ENCODE measurements at places on chromosomes 11 and 22.

DNA sequence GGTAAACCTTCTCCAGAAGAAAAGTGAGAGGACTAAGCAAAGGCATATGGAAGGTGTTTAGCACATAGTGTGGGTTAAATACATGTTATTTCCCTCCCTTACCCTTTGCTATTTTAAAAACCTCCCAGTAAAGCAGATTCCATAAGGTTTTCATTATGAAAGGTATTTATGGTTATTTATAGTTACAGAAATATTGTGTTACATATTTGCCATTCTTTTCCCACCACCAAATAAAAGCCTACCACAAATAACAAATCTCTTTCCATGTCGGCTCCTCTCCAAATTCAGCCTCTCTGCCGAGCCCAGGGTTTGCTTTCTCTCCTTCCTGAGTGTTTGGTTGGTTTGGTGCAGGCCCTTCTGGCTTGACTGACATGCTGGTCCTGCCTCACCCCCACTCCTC is 64.4 kb downstream of the INSC start:
- no peak for DNase-seq

- no peak for DNase-seq
Measured at GRCh38 chr11:129285402-129285786, 90.3 kb upstream of the BARX2 start.

DNA sequence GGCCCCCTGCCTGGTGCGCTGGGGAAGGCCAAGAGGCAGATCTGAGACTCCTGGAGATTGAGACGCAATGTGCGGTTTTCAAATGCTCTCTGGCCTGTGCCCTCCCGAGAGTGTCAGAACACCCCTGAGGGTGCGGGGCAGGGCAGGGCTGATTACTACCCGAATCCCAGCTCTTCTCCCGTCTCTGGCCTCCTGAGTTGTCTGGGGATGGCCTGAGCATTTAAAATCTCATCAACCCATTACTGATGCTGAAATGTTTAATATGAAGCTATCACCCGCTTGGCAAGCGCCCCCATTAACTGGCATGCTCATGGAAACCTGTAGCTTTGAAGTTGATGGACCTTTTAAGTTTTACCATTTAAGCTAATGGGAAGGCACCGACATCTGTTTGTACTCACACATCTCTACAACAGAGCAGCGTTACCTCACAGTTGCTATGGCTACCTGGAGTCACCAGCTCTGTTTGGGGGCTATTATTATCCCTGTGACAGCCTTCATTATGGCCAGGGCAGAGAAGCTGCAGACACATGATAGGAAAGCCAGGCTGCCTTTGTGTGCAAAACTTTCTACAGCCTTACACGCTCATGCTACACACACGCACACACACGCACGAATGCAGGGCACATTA is 3.6 kb upstream of the MB start:
- no peak for DNase-seq

GRCh38 chr22:19674929-19675253 is 39.4 kb upstream of the SEPTIN5 start:
- no peak for DNase-seq

- no peak for DNase-seq
Measured at GRCh38 chr11:83041126-83041525, 30.6 kb downstream of the RAB30 start.

DNA sequence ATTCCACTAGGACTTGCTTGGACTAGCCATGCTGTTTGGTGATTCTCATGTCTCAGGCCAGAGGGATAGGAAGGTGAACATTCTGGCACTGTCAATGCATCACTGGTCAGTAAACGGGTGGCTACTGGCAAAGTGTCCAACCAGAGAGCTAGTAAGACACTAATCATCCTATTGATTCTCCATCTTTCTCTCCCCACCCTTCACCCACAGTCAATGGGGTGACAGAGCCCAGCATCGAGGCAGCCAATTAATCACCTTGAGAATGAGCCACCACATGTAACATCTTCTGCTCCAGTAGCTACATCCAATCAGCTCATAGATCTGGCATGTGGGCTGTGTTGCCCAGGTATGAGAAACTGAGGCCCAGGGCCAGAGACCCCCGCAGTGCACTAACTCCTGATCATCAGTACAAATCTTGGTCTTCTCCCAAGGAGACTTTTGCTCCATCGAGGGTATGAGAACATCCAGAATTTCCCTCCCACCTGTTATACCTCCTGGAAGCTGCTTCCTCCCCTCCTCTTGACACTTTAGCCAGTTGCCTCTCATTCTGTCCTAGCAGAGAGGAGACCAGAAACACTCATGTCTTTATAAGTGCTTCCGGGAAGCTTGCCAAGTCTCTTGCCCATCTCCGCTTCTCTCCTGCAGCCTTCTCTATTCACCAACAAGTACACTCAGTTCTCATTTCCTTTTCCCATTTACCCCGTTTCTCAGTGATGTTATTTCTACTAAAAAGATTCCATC is 17.0 kb downstream of the HTR3A start:
- no peak for DNase-seq

DNA sequence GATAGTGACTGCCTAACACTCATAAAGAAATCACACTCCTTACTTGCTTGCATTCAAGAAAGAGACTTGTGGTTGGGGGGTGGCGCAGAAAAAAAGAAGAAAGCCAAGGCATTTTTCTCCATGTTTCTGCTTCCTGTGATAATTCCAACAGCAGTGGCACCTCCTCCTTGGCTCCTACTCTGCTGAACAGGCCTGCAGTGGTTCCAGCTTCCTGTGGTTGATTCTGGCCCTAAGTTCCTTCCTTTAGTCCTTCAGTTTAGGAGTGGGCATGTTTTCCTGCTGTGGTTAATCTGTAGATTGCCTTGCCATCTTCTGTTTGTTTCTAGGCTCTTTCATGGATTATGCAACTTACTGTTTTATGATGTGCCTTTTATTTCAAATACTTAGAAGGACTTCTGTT is 940.4 kb downstream of the DLG2 start:
- DNase-seq: no peak

GRCh38 chr22:19667872-19668740 is 46.2 kb upstream of the SEPTIN5 start:
- DNase-seq: no peak

DNA sequence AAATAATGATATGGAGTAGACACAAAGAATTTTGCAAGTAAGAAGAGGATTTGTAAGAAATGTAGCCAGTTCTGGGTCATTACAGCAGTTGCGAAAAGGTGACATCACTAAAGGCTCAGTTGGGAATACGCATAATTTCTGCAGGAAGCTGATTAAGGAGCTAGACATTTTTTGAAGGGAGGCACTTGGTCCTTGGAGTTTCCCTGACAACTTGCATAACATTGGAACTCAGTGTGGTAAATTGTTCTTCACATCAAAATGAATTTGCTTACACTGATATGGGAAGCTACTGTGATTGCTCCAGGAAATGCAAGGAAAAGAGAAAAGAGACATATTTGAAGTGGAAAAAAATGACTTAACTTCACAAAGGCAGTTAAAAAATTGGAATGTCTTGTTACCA is 626.1 kb downstream of the NELL1 start:
- DNase-seq: no peak

GRCh38 chr11:117179048-117179999 is 781 bp downstream of the SIDT2 start:
- no peak for DNase-seq

DNA sequence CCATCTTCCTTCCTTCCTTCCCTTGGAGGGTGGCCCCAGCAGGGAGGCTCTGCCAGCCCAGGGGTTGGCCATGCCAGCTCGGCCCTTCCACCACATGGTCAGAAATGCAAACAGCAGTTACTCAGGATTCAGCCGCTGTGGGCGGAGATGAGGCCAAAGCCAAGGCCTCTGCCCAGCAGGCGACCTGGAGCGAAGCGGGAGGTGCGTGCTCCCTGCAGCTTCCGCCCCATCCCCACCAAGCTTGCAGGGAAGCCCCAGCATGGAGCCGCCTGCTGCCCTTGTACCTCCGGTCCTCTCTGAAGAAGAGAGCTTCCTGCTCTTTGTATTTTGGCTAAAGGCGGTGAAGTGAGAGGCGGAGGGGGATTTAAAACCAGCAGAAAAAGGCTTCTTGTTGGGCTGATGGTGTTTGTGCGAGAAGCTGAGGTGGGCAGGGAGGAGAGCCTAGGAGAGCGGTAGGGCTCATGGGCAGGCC is 50.4 kb downstream of the ANO1 start:
- DNase-seq: no peak

DNA sequence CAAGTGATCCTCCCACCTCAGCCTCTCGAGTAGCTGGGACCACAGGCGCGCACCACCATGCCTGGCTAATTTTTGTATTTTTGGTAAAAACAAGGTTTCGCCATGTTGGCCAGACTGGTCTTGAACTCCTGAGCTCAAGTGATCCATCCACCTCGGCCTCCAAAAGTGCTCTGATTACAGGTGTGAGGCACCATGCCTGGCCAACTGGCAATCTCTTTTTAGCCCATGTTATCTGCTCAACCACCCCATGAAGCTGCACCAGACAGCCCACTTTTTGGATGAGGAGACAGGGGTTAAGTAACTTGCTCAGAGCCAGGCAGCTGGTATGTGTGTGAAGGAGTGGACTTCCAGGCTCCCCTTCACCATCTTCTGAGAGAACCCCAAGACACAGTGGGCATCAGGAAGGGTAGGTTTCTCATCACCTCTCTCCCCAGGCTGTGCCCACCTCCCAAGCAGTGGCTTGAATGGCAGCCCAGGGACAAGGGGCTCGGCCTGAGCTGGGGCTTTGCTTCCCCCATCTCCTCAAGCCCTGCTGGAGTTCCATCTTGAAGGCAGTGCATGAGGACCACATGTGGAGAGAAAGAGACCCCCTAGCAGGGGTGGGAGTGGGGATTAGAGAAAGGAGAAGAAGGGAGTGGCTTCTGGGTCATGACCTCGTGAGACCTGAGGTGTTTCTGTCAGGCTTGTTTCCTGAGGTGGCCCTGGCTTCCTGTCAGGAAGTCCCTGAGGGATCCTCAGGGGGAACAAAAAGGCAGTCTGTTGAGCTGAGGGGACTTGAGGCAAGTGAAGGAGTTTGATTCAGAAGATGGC is 87.5 kb upstream of the PARVA start:
- no peak for DNase-seq

DNA sequence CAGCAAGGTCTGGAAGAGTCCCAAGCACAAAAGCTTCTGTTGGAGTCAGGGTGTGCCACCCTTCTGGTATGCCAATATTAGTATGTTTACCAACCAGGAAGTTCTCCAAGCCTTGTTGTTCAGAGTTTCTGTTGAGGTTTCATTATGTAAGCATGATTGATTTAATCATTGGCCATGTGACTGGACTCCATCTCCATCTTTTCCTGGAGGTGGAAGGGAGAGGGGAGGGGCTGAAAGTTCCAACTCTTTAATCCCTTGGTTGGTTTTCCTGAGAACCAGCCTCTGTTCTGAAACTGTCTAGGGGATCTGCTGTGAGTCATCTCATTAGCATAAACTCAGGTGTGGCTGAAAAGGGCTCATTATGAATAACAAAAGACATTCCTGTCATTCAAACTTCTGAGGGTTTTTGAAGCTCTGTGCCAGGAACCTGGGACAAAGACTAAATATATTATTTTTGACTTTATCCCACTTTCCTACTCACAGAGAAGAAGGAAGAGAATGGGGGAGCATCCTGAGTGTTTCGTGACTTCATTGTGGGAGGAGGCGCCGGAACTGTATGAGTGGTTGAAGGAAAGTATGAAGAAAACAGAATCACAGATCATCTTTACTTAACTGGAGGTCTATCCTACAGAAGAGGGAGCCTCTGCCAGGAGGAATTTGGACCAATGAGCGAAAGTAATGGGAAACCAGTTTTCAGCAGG is 138.2 kb downstream of the NECTIN1 start:
- no peak for DNase-seq

GRCh38 chr11:75968021-75968625 is 153.1 kb downstream of the UVRAG start:
- DNase-seq: no peak

GRCh38 chr22:38973289-38974169 is 8.6 kb upstream of the APOBEC3B start:
- DNase-seq: peak; percentile 52

GRCh38 chr11:44243595-44244343 is 66.2 kb downstream of the ALX4 start:
- DNase-seq: no peak

- DNase-seq: peak; percentile 40
Measured at GRCh38 chr22:31230871-31231621, 18.9 kb downstream of the LIMK2 start.

DNA sequence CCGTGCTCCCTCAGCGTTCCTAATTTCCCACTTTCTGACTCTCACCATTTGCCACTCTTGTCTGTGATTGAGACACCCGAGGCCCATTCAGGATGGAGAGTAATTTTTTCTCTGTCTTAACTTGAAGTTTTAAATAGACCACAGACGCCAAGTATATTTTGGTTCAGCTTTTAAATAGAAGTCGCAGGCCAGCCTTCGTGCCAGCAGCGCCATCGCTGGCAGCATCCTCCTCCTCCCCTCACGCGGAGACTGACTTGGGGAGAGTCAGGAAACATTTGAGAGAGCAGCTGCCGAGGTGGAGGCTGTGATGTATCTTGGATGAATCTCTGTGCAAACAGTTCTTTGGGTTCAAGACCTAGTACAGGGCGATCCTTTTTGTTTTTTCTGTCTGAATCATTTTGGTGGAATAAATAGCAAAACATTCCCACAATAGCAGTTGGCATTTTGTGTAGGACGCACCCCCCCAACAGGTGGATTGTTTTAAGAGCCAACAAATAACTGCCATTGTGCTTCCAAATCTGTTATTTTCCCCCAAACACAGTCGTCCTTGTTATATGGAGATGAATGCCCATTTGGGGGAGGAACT is 889 bp upstream of the DMC1 start:
- DNase-seq: peak; percentile 12

DNA sequence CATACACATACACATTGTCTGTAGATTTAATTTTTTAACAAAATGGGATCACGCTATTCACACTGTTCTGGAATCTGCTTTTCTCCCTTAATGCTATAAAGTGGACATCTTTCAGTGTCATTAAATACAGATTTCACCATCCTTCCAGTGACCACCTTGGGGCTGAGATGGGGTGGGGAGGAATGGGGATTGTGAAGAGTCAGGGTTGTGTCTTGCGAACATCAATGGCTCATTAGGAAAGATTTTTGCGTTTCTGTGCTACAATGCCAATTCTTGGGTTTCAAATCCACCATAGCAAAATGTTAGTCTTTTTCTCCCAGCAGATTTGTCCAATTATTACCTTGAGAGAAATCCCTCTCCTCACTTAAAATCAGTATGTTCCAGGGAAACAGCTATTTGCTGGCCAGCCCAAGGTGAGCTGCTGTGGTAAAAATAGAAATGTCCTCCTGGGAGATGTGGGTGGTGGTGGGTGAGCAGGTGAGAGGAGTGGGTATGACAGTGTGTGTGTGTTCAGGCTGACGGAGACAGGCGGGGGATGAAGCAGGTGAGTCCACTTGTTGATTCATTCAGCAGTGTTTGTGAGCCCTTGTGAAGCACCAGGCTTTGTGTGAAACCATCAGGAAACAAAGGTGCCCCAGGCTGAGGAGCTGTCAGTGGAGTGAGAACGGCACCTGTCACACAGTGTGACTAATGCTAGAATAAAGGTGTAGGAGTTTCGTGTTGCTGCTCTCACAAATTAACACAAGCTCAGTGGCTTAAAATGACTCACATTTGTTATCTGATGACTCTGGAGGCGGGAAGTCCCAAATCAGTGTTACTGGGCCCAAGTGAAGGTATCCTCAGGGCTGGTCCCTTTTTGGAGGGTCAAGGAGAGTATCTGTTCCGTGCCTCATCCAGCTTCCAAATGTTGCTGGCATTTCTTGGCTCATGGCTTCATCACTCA is 1.7 kb upstream of the CBX6 start:
- peak; percentile 60 for DNase-seq

- DNase-seq: no peak
Measured at GRCh38 chr11:12691473-12691872, 17.3 kb downstream of the TEAD1 start.

GRCh38 chr11:48099916-48100446 is 116.6 kb upstream of the OR4B1 start:
- DNase-seq: no peak

GRCh38 chr11:46200537-46201281 is 76.8 kb upstream of the CREB3L1 start:
- no peak for DNase-seq

- no peak for DNase-seq
Measured at GRCh38 chr11:29002816-29003215, 894.6 kb downstream of the METTL15 start.
